ENCODE measurements at places on chromosomes 1 and 21. TPM values are rescaled to one million over a fixed set of nuclear protein-coding genes. Genes with fewer than 3 reads are reported as not detected.

The ADAM30 gene
- not detected for total RNA-seq

The HIVEP3 gene
- total RNA-seq = 6.3 TPM

DNA sequence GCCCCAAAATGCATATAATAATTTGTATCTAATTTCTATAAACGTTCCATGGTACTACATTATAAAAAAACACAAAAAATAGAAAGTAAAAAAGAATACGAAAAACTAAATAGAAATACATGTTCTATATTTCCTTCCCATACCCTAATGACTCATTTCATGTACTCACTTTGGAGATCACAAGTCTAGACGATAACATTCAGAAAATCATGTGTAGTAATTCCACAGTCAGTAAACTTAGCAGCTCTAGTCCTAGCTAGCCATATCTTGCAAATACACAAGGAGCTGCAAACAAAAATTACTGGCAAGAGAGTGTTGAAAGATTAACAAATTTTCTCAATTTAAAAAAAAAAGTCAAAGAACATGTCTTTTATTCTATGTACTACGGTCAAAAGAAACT is 1.4 kb downstream of the GOLPH3L start:
- DNase-seq = no peak
- peaks cover 42% of the 10 kb centered on the region for H3K36me3 ChIP-seq
- peak overlapping the region; percentile 15 for H3K27ac ChIP-seq
- peaks cover 7% of the 10 kb centered on the region for H3K4me1 ChIP-seq

DNA sequence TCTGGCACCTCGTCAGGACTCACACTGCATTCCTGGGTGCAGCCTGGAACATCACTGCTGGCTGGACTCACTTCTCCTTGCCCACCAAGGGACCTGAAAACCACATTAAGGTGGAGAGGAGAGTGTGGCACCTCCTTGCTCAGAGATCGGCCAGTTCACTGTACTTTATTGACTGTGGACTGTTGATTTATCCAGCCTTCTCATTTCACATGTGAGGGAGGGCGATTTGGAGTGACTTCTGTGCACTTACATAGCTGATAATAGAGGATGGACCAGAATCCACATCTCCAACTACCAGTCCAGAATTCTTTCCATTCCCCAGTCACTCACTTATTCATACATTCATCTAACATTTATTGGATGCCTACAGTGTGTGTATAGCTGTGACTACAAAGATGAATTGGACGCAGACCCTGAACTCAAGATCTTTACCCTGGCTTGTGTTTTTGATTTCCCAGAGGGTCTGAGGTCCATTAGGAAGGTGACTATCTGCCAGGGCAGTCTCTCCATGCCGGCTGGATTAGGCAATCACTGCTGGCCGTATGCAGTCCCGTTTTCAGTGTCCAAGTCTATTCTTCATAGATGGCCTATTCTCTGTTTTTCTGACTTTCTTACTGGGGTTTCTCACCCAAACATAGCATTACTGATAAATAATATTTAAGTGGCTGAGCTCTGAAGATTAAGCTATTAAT is 233.5 kb upstream of the SGIP1 start:
- H3K27me3 ChIP-seq = no peaks in the 10 kb centered on the region
- H3K4me1 ChIP-seq = peaks cover 35% of the 10 kb centered on the region
- H3K36me3 ChIP-seq = no peaks in the 10 kb centered on the region
- peak overlapping the region; percentile 96 for H3K27ac ChIP-seq
- DNase-seq = no peak
- peak overlapping the region; percentile 79 for H3K4me3 ChIP-seq

DNA sequence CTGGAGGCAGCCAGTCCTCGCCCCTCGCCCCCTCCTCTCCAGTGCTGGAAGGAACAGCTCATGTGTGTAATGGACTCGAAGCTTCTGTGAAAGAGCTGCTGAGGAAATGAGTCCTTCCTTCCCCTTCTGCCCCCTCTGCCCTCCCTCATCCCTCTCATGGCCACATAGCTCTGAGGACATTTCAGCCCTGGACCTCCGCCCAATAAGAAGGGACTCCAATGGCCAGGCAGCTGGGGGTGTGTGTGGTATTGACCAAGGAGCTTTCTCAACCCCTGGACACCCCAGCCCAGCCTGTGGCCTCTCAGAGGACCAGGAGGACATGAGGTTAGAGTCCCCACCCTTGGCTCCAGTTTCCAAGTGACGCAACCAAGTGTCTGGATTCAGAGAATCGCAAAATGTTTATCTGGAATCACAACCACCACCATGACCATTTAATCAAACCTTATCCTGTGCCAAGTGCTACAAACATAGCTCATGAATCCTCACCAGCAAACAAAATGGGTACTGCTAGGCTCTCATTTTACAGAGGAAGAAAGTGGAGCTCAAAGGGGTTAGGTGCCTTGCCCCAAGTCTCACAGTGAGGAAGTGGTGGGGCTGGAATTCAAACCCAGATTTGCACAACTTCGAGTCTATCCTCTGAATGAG is 47.8 kb upstream of the ECE1 start:
- H3K36me3 ChIP-seq = no peaks in the 10 kb centered on the region
- H3K4me1 ChIP-seq = peaks cover 95% of the 10 kb centered on the region
- DNase-seq = no peak
